ENCODE measurements at places on chromosomes 1 and 21.

GRCh38 chr21:46121286-46122221 lies 23.6 kb downstream of the COL6A2 start:
- peak; percentile 57 for DNase-seq

DNA sequence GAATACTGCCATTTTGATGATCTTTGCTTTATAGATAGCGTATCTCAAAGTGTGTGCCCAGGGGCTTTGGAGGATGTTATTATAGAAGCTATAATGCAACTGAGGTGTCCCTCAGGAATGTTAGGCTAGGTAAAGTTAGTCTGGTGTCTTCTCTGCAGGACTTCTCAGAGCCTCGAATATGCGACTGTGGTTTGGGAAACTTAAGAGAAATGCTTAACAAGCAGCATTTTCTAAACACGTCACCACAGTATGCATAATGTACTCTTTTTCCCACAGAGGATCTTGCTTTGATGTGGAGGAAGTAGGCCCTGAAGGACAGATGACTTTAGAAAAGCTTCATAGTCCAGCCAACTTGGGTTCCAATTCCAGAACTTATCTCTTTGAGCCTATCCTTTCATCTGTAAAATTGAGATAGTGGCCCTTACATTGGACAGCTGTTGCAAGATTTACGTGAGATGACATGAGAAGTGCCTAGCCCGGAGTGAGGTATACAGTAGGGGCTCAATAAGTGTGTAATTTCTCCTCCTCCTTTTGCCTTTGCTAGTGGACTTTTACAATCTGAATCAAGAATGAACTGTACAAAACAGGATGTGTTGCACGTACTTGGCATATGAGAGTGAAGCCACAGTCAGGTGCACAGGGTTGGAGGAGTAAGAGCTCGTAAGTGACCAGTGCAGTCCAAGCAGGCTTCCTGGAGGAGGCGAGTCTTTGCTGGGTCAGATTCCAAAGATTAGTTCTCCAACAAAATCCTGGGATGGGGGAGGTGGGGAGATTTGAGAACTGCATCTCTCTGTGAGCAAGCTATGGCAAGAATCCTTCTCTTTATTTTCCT lies 29.7 kb upstream of the TRABD2B start:
- no peak for DNase-seq

GRCh38 chr1:107358619-107359327 lies 217.9 kb downstream of the NTNG1 start:
- DNase-seq: no peak

DNA sequence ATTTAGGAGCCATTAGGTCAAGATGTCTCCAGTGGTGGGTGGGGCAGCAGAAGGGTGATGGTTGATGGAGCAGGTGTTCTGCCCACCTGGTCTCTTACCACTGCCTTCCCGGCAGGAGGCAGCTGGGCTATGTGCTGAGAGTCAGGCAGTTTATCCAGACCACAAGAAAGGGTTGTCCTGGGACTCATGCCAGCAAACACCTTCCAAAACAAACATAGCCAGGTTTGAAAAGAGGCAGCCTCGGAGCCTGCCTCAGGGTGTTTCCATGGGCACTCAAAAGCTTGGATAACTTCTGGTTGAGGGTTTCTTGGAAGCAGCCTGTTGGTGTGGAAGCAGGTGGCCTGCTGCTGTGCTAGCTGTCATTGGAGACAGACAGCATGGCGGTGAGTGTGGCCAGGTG lies 187.2 kb downstream of the PCP4 start:
- no peak for DNase-seq

GRCh38 chr1:35807614-35808449 lies at the start of gene AGO4:
TSS of gene AGO4 (plus strand) at chr1:35808016. CDS start at chr1:35808417, 401 bp downstream.
- DNase-seq: peak; percentile 79

- no peak for DNase-seq
Measured at GRCh38 chr1:198605406-198605805, 33.4 kb upstream of the PTPRC start.

- no peak for DNase-seq
Measured at GRCh38 chr1:58434607-58435006, 111.9 kb downstream of the OMA1 start.

- no peak for DNase-seq
Measured at GRCh38 chr1:38141483-38141882, 94.9 kb upstream of the POU3F1 start.

- no peak for DNase-seq
Measured at GRCh38 chr1:54272134-54272533, 72.2 kb downstream of the MRPL37 start.

DNA sequence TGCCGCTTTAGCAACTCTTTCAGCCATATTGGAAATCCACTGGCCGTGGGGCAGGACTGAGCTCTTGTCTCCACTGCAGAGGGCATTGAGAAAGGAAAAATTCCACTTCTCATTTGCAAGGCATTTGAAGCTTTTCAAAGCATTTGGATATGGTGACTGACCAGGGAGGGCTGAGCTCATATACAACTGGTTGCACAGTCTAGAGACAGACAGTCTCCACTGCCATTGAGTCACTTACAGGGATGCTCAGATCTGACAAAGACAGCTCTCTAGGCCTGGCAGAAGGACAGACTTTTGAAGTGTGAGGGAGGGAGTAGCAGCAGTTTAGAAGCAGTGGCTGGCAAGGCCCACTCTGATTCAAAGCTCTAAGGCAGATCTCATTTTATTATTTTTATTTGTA lies 24.2 kb downstream of the NCF2 start:
- no peak for DNase-seq

- DNase-seq: no peak
Measured at GRCh38 chr21:38438462-38438893, 59.8 kb downstream of the ERG start.

GRCh38 chr1:234975122-234975940 lies 153.3 kb downstream of the TOMM20 start:
- DNase-seq: peak; percentile 53

- DNase-seq: peak; percentile 8
Measured at GRCh38 chr1:11813021-11813420, 7.0 kb downstream of the CLCN6 start.

- peak; percentile 56 for DNase-seq
Measured at GRCh38 chr1:111733183-111733991, 5.8 kb downstream of the INKA2 start.

- DNase-seq: no peak
Measured at GRCh38 chr1:212769459-212770167, 22.0 kb downstream of the NSL1 start.

DNA sequence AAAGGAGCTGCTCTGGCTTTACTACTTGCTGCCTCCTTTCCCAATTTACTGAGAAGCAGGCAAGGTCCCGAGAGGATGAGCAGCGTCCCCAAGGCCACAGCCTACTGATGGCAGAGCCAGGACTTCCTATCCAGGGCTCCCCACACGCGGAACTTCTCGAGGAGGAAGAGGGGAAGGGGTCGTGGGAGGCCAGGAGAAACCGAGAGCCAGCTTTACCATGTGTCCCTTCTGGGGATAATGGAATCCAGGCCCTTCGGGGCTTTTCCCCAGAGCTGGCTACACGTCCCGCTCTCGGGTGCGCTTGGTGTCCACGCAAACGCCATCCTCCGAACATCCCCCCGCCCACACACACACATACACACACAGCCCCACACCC lies 4.3 kb upstream of the CCN1 start:
- no peak for DNase-seq

GRCh38 chr21:35172231-35172630 lies 123.1 kb upstream of the RUNX1 start:
- DNase-seq: no peak

GRCh38 chr1:22447621-22448111 lies 4.0 kb upstream of the ZBTB40 start:
- no peak for DNase-seq

- DNase-seq: no peak
Measured at GRCh38 chr1:224534731-224535130, 81.4 kb upstream of the CNIH3 start.

GRCh38 chr1:162918151-162918754 lies 57.3 kb upstream of the CCDC190 start:
- DNase-seq: no peak

DNA sequence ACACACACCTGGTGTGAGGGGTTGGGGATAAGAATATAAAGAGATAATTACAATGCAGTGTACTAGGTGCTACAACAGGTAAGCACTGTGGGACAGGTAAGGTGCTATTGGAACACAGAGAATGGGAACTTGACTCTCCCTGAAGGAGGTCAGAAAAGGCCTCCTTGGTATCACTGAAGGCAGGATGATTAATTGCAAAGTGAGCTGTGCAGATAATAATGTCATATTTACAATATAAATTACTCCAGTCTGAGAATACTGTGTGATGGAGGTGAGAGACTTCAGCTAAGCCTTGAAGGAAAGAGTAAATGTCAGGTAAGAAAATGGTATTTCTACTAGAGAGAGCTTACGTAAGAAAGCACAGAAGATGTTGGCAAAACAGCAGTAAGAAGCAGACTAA lies 91.6 kb downstream of the EPS15 start:
- DNase-seq: no peak

GRCh38 chr1:176144526-176144925 lies 62.6 kb downstream of the COP1 start:
- DNase-seq: no peak

GRCh38 chr21:18801468-18801867 lies 397.9 kb upstream of the TMPRSS15 start:
- DNase-seq: no peak

DNA sequence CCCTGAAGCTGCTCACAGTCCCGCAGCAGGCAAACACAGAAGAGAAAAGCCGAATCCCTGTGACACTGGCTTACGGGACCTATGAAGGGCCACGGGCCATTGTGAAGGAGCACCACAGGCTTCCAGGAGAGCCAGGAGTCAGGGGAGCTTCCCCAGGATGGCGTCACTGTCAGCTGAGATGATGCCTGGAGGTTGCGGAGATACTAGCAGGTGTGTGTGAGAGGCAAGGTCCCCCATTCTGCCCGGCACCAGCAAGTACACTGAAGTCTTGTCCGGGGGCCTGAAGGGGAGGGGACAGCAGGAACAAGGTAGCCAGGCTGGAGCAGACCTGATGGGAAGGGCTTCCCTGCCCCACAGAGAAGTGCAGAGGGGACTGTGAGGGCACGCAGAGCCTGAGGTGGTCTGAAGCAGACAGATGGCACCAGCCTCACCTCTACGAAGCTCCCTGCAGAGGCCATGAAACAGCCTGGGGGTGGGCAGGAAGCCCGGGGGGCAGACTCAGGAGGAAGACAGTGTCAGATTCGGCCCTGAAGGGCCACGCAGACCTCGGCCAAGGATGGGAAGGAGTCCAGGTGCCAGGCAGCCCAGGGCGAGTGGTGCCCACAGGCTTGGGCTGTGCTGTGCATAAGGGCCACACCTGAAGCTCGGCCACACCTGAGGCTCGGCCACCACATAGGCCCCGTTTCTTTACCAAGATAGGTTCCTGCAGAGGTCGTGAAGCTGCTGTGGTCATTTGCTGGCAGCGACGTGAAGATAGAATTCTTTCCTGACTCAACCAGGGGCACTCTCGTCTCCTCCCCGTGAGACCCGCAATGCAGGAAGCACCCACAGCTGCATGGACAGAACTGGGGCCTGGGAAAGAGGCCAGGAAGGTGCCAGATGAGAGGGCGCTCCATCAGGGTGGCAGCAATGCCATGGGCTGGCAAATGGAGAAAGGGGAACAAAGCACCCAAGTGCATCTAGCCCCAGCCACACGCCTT lies 10.1 kb downstream of the TCP10L start:
- no peak for DNase-seq

- no peak for DNase-seq
Measured at GRCh38 chr1:223031733-223032601, 111.1 kb downstream of the TLR5 start.

DNA sequence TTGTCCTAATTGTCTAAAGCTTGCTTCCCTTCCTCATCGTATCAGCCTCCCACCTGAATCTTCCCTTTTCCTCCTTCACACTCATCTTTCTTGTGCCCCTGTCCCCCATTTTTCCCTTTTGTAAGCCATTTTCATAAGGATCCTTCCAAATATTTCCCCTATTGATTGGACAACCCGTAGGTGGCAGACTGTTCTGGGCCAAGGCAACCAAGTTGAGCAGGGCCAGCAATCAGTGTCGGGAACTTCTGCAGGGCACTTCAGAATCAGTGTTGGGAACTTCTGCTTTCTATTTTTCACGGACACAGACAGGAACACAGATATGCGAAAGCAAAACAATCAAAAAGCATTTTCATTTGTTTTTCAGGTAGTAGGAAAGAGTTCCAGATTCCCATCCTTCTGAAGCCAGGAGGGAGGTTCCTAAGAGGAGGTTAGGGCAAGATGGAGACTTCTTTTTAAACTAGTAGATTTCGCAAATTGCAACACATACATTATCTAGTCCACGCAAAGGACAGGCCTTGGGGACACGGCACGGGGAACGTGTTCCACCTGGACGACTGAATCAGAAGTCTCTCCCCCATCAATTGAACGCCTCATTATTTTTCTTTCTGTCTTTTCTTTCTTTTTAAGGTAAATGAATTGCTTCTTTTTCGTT lies 691 bp upstream of the MPZL1 start:
- no peak for DNase-seq

DNA sequence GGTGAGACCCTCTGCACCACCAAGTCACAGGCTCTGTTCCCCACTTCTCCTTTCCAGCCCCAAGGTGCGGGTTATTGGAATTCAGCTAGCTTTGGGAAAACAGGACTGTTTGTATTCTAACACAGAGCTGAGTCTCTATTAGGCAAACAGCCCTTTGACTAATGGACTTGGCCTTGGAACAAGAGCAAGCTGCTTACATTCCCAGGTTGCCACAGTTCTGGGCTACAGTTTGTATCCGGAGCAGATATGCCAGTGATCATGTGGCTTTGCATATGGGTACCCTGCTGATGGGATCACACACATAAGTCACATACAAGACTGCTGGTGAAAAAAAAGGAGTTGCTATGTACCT lies 110.5 kb upstream of the COA6 start:
- DNase-seq: no peak

DNA sequence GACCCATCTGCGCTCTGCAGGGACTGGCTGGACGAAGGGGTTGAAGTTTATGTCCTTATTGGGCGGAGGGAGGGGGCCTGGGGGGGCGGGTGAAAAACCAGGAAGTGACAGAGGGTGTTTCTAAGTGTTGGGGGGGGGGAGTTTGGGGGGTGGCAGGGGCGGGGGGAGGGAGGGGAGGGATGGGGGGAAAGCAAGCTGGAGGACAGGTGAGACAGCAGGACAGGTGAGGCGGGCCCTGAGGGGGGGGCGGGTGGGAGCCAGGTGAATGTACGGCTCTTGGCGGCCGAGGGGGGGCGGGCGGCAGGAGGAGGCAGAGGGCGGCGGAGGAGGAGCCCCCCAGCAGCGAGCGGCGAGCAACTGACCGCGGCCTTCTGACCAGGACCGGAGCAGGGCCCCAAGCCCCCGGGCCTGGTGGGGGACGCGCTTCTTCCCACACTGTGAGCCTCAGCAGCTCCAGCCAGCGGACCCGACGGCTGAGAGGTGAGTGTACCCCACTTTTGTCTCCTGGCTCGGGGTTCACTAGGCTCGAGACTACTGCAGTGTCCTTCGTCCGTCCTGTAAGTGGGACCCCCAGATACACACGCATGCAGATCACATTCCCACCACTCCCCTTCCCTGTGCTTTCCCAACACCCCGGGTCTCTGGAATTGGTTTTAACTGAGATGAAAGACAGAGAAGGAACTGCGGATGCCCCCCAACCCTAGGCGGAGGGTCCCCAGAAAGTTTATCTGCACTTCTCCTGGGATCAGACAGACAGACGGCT lies at the start of gene ZBTB7B:
TSS of gene ZBTB7B (plus strand) at position 339 of the 763 bp plus-strand sequence. CDS start 11,859 bp downstream, outside the sequence.
- DNase-seq: peak; percentile 74

GRCh38 chr1:227322376-227322775 lies 4.1 kb upstream of the CDC42BPA start:
- DNase-seq: no peak

GRCh38 chr21:33286076-33286475 lies 19.9 kb downstream of the IL10RB start:
- peak; percentile 52 for DNase-seq

- no peak for DNase-seq
Measured at GRCh38 chr1:239682046-239682445, 295.7 kb downstream of the CHRM3 start.
